Epithelial cell of alveolus of lung (primary cell): ENCODE measurements at places on chromosomes 2 and 18. TPM values are rescaled to one million over a fixed set of nuclear protein-coding genes. Genes with fewer than 3 reads are reported as not detected.

Gene RNMT
- total RNA-seq = 18.7 and 22.7 TPM in 2 replicates

Gene FAM124B
- 0.16 and 0.26 TPM in 2 replicates for total RNA-seq

Gene INHA
- total RNA-seq = not detected in 2 replicates

Gene DLX2
- total RNA-seq = not detected in 2 replicates

Gene TNS1
- 29.6 and 78.2 TPM in 2 replicates for total RNA-seq

Gene KCNS3
- total RNA-seq = 1.4 and 12.4 TPM in 2 replicates

Gene TDRD15
- not detected in 2 replicates for total RNA-seq

Gene CNGA3
- total RNA-seq = not detected in 2 replicates

Gene LAMA1
- total RNA-seq = 2.8 and 16.0 TPM in 2 replicates

Gene SNRNP27
- total RNA-seq = 51.0 and 53.9 TPM in 2 replicates

Gene TMEM150A
- total RNA-seq = 7.9 and 15.1 TPM in 2 replicates

Gene RGPD3
- total RNA-seq = under 0.01 and 0.13 TPM in 2 replicates

Gene AKAIN1
- not detected in 2 replicates for total RNA-seq

Gene CHRND
- total RNA-seq = 2.7 TPM in 1 of 2 replicates, not detected in the other

Gene DPP4
- total RNA-seq = 13.3 and 83.8 TPM in 2 replicates

Gene TTN
- total RNA-seq = under 0.01 and 2.4 TPM in 2 replicates

Gene GAD1
- not detected in 2 replicates for total RNA-seq

Gene DSEL
- 12.2 and 30.4 TPM in 2 replicates for total RNA-seq

Gene POTEC
- total RNA-seq = not detected in 2 replicates

Gene POMC
- total RNA-seq = 0.24 and 5.6 TPM in 2 replicates

Gene KCNG3
- 0.13 TPM in 1 of 2 replicates, not detected in the other for total RNA-seq

Gene THSD7B
- total RNA-seq = 0.13 TPM in 1 of 2 replicates, not detected in the other

Gene VWC2L
- total RNA-seq = not detected in 2 replicates

Gene C1GALT1C1L
- 0.39 TPM in 1 of 2 replicates, not detected in the other for total RNA-seq

Gene RAB6C
- total RNA-seq = under 0.01 TPM in 1 of 2 replicates, not detected in the other

Gene SCLY
- 9.7 and 20.0 TPM in 2 replicates for total RNA-seq

Gene GALNT13
- total RNA-seq = under 0.01 and 0.78 TPM in 2 replicates

Gene PLCD4
- total RNA-seq = 0.13 and 9.3 TPM in 2 replicates

Gene FSHR
- total RNA-seq = not detected in 2 replicates

Gene MPV17
- 80.7 and 88.8 TPM in 2 replicates for total RNA-seq

Gene MAPK4
- total RNA-seq = under 0.01 and 0.16 TPM in 2 replicates

Gene GAL3ST2
- 0.64 TPM in 1 of 2 replicates, not detected in the other for total RNA-seq

Gene SLC25A52
- total RNA-seq = not detected in 2 replicates

Gene MYO7B
- 0.24 TPM in 1 of 2 replicates, not detected in the other for total RNA-seq

Gene UGT1A6
- total RNA-seq = not detected in 2 replicates
